ENCODE measurements at places on chromosomes 7 and 10. TPM values are rescaled to one million over a fixed set of nuclear protein-coding genes. Genes with fewer than 3 reads are reported as not detected.

Gene NPC1L1
- total RNA-seq = not detected

Gene PRLHR
- not detected for total RNA-seq

Gene SPDYE11
- total RNA-seq = not detected

- DNase-seq = no peak
Measured at GRCh38 chr10:108966411-108966810, 956.9 kb downstream of the XPNPEP1 start.

DNA sequence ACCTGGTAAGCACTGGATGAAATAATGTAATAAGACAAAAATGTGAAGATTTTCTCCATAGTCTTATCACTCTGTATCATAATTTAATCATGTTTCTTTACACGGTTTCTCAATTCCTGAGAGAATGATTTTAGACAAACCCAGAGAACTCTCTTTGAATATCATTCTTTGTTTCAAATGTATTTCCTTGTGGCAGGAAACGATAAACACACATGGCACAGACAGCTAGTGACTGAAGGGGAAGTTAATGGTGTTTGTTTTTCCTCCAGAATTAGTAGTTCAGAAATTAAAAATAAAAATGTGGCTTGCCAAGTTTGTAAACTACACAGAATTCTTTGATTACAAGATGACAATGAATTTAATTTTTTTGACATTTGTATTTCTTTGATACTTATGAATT is 163.7 kb upstream of the PRPS1L1 start:
- DNase-seq = no peak

DNA sequence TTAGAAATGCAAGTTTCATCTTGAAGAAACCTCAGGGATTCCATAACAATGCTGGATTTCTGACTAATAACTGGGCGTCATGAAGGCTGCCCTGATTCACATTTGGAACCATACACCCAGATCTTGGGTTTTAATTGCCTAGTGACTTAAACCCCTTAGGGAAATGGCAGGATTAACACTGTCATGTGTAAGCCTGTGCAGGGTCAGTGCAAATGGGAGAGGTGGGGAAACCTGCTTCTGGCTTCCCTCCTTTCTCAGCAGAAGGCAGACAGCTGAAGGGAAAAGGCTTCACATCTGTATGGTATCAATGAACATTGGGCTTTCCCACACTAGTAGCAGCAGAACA is 364.2 kb downstream of the ANKRD30A start:
- DNase-seq = no peak

- DNase-seq = peak; percentile 35
Measured at GRCh38 chr10:26890956-26891355, 30.2 kb upstream of the ABI1 start.

Gene SLC16A9
- total RNA-seq = 4.9 TPM

DNA sequence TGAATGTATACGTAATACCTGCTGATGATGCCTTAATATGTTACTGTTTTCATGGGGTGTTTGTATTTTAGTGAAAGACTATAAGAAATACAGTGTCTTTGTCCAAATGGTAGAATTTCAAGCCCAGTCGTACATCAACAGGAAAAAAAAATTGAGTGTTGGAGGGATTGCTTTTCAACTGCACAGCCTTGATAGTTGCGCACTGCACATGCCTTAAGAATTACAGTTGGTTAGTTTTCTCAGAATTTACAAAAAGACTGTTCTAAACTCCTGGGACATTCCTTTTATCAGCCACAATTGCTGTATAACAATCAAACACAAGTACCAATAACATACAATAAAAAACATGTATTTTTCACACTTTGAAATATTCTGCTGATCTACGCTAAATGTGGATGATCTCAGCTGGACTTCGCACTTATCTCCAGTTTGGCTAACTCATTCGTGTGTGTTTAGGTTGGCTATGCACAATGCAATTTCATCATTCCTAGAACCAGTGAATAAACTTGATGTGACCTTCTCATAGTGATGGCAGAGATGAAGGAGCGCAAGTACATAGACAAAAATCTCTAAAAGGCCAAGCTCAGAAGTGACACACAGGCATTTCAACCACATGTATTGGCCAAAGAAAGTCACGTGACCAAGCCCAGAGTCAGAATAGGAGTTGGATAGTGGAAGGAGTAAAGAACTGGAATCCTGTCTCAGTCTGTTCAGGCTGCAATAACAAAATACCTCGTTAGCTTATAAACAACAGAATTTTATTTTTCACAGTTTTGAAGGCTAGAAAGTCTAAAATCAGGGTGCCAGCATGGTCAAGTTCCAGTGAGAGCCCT is 152.3 kb downstream of the IPMK start:
- no peak for DNase-seq

- DNase-seq = no peak
Measured at GRCh38 chr7:1274121-1274875, 41.6 kb downstream of the UNCX start.

Gene TMEM273
- total RNA-seq = 8.9 TPM

DNA sequence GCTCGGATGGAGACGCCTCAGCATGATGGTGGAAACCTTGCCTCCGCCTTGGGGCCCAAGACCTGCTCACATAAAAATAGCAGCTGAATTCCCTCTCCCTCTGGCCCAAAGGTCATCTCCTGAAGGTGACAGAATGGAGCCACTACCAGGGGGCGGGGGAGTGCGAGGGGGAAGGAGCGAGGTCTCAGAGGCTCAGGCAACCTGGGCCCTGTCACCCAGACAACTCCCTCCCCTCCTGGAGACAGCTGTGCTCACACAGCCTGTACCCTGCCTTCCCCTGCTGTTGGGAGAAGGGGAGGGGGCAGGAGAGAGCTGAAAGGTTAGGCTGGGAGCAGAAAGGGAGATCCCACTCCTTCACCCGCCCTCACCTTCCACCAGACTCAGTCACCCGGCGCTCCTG is 173.0 kb upstream of the RHEB start:
- DNase-seq = no peak

Gene DKK1
- 8.6 TPM for total RNA-seq

Gene KIF11
- 7.4 TPM for total RNA-seq

Gene SPDYE6
- not detected for total RNA-seq

Gene PARG
- 19.5 TPM for total RNA-seq

- DNase-seq = no peak
Measured at GRCh38 chr7:66039094-66039670, 36.4 kb upstream of the ASL start.

- DNase-seq = peak; percentile 89
Measured at GRCh38 chr10:72285972-72286521, 12.3 kb downstream of the DDIT4 start.

- no peak for DNase-seq
Measured at GRCh38 chr7:95473276-95473985, 12.3 kb upstream of the ASB4 start.

GRCh38 chr7:47739891-47740290 is 158.0 kb upstream of the TNS3 start:
- DNase-seq = no peak

DNA sequence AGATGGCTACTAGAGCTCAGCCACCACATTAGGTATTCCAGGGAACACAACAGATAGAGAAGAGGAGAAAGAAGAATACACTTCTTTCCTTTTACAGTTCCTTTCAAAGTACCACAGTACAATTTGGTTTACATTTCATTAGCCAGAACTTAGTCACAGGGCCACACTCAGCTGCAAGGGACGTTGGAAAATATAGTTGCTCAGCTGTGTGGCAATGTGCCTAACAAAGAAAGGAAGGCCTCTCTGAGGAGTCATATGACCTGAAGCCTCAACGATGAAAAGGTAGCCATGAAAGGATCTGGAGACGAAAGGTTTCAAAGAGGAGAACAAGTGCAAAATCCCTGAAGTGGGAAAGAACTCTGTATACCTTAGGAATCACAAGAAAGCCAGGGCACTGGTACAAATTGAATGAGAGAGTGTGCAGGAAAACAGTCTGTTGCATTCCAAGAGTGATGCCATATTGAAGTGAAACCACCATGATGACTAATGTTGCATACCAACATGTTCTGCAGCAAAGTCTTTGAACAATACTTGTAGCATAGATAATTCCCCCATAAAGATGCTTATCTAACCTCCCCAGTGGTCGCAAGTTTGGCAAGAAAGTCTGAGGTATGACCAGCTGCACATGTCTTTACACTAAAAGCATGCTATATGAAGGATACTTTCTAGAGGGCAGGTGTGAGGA is 278.9 kb downstream of the HPSE2 start:
- no peak for DNase-seq

Gene NRAP
- not detected for total RNA-seq

GRCh38 chr10:77637532-77638320 is at the start of gene KCNMA1:
KCNMA1 (minus strand) TSS chr10:77637808.
- DNase-seq = peak; percentile 61

DNA sequence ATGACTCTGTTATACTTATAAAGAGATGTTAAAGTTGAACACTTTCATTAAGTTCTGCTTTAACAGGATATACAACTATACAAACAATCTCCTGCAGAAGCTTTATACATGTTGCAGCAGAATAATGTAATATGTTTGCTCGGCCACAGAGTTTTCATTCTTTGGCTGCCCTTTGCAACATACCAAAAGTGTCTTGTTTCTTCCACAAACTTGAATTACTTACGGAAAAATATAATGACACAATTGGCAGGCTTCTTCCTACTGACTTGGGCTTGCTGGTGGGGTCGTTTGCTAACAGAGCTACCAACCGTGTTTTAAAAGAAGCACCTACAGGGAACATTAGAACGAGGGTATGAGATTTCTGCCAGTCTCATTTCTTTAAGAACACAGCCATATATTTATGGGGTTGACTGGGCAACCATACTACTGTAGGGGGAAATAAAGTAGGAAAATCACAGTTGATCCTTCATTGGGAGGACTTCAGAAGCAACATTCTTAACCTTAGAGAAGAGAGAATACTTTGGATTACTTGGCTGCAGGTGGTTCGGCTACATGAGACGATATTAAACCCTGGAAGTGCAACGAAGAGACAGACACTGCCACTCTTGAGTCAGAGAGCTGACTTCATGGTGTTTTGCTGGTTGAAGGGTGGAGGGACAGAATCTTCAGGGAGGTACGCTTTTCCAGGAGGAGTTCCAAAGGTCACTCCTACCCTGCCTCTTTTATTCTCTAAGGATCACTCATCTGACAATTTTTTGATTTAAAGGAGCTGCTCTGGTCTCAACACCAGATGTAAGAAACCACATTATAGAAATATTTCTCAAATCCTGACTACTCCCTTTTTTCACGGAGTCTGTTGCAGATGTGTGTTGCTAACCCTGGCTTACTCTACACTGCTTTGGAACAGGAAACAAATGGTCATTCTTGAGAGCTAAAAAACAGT is 123.9 kb downstream of the SEMA3C start:
- DNase-seq = no peak

Gene WNT16
- not detected for total RNA-seq

Gene HKDC1
- 52.3 TPM for total RNA-seq

DNA sequence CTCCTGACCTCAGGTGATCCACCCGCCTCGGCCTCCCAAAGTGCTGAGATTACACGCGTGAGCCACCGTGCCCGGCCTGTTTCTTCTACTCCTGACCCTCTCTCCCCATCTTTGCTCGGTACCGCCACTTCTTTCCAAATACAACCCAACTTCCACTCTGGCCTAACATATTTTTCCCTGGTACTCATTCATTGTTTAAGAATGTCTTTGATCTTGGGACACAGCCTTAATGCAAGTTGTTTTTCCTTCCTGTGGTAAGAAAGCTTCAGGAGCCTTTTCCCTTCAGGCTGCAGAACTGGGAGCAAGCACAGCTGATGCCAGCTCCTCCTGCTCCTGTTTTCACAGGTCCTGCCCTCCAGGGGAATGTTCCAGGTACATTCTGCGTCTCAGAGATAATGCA is 13.7 kb downstream of the CALML3 start:
- no peak for DNase-seq

DNA sequence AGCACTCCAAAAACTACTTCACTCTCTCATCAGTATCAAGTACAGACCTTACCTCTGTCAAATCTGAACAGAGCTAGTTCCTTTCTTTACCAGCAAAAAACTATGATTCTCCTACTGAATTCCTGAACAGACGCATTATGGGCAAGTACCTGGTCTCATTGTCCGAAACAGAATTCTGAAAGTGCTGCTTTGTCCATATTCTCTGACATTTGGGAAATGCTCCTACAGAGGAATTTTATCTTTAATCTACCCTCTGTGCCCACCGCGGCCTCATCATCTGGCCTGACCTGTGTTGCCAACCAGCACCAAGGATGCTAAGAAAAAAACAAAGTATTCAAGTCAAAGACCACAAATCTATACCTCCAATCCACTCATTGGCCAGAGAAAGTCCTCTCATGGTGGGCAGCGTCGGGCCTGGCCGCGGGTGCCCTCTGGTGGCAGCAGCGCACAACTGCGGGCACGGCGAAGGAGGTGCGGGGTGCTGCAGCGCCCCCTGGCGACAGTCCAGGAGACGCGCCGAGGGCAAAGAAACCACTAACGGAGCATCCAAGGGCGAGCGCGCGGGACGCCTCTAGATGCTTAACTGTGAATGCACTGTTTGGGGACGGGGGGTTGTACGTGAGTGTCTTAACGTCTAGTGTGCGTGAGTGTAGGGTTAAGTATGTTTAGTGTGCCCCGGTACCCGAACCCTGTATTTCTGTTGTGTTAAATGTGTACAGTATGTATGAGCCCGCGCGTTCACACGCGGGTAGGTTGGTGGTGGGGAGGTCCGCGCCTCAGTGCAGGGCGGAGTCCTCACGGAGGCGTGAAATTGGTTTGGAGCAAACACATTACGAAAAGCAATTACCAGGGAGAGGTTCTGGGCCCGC is 5.0 kb upstream of the GBX1 start:
- DNase-seq = peak; percentile 61

- DNase-seq = peak; percentile 40
Measured at GRCh38 chr7:140923358-140924006, 1.2 kb downstream of the BRAF start.

Gene STOX1
- 0.68 TPM for total RNA-seq

GRCh38 chr7:50534690-50535290 is 30.4 kb downstream of the DDC start:
- peak; percentile 98 for DNase-seq

Gene KNDC1
- total RNA-seq = 1.1 TPM

DNA sequence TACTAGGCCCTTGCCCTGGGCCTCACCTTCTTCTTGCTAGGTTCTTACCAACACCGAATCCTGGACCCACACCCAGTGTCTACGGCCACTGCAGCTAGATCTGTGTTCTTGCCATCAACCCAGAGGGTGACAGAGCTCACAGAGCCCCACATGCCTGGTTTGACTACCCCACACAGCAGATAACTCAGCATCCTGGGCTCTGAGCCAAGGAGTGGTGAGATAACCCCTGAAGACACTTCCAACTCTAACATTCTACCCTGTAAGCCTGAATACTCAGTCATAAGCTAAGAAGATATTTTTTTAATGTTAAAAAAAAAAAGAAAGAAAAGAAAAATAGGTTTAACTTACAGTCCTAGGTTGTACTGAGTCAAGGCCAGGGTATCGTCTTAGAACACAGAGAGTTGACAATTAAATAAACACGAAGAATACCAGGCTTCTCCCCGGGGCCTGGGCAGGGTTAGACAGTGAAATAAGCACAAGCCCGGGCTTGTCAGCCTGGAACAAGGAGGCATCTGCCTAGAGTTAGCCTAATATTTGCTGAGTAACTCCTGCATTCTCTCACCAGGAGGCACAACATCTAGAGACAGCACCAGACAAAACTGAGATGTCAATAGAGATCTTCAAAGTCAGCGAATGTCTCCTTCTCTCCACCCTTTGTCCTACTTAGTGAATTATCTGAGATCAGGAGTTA is 556.5 kb upstream of the LRRN3 start:
- peak; percentile 16 for DNase-seq

- DNase-seq = peak; percentile 98
Measured at GRCh38 chr10:99337311-99337811, 8.2 kb downstream of the CNNM1 start.

GRCh38 chr10:5960070-5960972 is 17.0 kb downstream of the IL15RA start:
- no peak for DNase-seq

Measured in Caki2 (cell line).